ENCODE measurements at places on chromosomes 4 and X. TPM values are rescaled to one million over a fixed set of nuclear protein-coding genes. Genes with fewer than 3 reads are reported as not detected.

Gene DDIT4L
- 0.98 TPM for total RNA-seq

Gene AKAP17A
- total RNA-seq = 46.3 TPM

Gene PLXNB3
- total RNA-seq = 3.3 TPM

Gene RLIM
- 30.0 TPM for total RNA-seq

Gene RBM3
- 170 TPM for total RNA-seq

Gene DMD
- 24.7 TPM for total RNA-seq

Gene SUPT20HL2
- total RNA-seq = not detected

Gene SHROOM2
- total RNA-seq = 9.6 TPM

DNA sequence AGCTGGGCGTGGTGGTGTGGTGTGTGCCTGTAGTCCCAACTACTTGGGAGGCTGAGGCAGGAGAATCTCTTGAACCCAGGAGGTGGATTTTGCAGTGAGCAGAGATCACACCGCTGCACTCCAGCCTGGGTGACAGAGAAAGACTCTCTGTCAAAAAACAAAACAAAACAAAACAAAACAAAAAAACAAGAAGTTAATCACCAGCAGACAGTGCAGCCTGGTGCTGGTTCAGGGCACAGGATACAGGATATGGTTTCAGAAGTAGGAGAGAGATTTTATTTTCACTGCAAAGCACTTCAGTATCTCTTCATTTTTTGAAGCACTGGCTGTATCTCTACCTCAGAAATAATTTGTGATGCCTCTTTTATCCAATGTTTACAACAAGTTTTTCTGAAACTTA is 1222.9 kb upstream of the PRKX start:
- H3K27ac ChIP-seq = no peak overlapping the region
- H3K4me3 ChIP-seq = no peak overlapping the region
- H3K36me3 ChIP-seq = no peaks in the 10 kb centered on the region
- no peaks in the 10 kb centered on the region for H3K4me1 ChIP-seq
- no peak for DNase-seq

GRCh38 chr4:7417639-7418038 is 17.1 kb downstream of the PSAPL1 start:
- DNase-seq = peak; percentile 29
- no peaks in the 10 kb centered on the region for H3K27me3 ChIP-seq
- H3K4me3 ChIP-seq = no peak overlapping the region
- no peaks in the 10 kb centered on the region for H3K36me3 ChIP-seq

DNA sequence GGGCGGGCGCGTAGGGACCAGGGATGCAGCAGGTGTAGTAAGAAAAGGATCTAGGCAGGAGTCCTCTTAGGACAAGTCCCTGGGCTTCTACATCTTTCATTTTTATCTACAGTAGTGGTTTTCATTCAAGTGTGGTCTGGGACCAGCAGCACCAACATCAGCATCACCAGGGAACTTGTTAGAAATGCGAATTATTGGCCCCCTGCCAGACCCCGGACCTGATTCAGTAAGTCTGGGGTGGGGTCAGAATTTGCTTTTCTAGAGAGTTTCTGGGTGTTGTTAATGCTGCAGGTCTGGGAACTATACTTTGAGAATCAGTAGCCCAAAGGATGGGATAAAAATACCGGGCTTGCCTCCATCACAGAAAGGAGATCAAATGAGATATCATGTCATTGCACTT is 1.3 kb upstream of the PCYT1B start:
- no peaks in the 10 kb centered on the region for H3K27me3 ChIP-seq
- DNase-seq = no peak
- no peak overlapping the region for H3K4me3 ChIP-seq
- H3K27ac ChIP-seq = no peak overlapping the region

DNA sequence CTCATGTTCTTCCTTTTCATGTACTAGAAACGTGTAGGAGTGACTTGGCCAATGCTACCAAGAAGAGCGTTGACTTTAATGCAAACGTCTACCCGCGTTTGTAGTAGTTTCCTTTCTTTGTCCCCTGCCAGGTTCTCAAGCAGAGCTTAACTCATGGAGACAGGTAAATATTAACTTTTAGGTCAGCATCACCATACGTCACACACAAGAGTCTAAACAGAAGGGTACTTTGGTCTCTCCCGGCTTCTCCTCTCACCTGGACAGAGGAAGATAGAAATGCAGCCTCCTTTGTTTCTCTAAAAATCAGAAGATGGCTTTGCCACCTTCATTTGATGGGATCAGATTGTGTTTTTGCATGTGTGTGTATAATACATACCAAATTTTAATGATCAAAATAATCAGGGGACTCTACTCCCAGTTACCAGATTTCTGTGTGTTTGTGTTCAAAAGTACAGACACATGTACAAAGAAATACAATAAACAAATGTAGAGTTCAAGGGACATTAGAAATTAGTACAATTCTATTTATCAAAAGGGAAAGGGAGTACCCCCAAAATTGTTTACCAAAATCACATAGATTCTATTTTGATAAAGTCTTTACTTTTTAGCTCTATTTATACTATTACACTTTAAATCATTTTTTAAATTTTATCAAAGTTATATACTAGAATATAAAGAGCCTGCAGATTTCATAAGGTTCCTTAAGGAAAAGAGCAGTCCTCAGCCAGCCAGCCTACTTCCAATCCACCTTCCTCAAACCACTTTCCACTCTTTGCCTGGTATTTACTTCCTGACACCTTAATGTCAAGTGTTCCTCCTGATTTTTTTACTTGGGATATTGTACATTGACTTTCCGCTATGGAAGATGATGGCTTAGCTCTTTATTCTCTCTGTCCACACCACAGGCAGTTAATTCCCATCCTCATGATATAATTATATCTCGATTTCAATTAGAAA is 195.5 kb downstream of the RELL1 start:
- no peak for DNase-seq
- H3K4me3 ChIP-seq = no peak overlapping the region
- H3K27me3 ChIP-seq = no peaks in the 10 kb centered on the region
- H3K27ac ChIP-seq = no peak overlapping the region

DNA sequence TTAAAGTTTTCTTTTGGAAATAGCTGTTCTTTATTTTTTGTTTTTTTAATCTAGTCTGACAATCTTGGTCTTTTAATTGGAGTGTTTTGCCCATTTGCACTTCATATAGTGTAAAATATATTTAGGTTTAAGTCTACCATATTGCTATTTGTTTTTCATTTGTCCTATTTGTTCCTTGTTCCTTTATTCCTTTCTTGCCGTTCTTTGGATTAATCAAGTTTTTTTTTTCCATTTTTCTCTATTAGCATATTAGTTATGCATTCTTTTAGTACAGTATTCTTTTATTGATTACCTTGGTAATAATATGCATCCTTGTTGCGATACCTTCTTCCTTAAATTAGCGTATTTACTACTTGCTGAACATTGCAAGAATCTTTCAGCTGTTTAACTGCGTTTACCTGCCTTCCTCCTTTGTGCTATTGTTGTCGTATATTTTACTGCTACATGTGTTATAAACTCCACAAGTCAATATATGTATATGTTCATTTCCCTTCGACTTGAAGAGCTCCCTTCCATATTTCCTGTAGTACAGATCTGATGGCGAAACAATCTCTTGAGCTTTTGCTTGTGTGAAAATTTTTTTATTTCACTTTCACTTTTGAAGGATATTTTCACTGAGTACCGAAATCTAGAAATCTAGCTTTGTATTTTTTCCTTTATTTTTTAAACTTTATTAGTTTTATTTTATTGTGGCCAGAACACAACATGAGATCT is 23.9 kb upstream of the RNF212 start:
- no peaks in the 10 kb centered on the region for H3K36me3 ChIP-seq
- H3K27ac ChIP-seq = peak overlapping the region; percentile 15
- H3K4me3 ChIP-seq = peak overlapping the region; percentile 35

GRCh38 chr4:10703766-10704429 is 19.3 kb upstream of the CLNK start:
- no peaks in the 10 kb centered on the region for H3K36me3 ChIP-seq
- no peaks in the 10 kb centered on the region for H3K27me3 ChIP-seq
- no peak overlapping the region for H3K27ac ChIP-seq
- no peaks in the 10 kb centered on the region for H3K4me1 ChIP-seq

GRCh38 chr4:79385641-79386040 is 22.4 kb downstream of the GK2 start:
- no peaks in the 10 kb centered on the region for H3K4me1 ChIP-seq
- H3K4me3 ChIP-seq = no peak overlapping the region
- H3K36me3 ChIP-seq = no peaks in the 10 kb centered on the region

DNA sequence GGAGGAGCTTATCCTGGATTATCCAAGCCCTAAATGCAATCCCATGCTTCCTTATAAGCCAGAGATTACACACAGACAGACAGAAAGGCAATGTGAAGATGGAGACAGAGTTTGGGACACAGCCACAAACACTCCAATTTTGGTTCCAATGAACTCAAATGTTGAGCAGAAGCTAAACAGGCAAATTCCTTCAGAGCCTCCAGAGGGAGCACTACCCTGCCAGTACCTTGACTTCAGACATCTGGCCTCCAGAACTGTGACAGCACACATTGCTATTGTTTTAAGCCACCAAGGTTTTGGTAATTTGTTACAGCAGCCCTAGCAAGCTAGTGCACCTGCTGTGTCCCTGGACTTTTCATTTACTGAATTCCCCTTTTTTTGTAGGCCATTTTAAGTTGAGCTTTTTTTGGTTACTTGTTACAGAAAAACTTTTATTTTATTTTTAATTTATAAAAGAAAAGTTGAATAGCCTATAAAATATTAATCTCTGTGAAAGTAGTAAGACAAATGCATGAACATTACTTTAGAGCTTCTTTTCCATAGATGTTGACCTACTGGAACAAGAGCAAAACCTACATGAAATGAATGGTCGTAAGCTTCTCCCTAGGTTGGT is 33.4 kb upstream of the SRD5A3 start:
- H3K4me3 ChIP-seq = no peak overlapping the region
- H3K4me1 ChIP-seq = no peaks in the 10 kb centered on the region
- H3K36me3 ChIP-seq = no peaks in the 10 kb centered on the region
- DNase-seq = no peak
- H3K27me3 ChIP-seq = no peaks in the 10 kb centered on the region
- no peak overlapping the region for H3K27ac ChIP-seq

DNA sequence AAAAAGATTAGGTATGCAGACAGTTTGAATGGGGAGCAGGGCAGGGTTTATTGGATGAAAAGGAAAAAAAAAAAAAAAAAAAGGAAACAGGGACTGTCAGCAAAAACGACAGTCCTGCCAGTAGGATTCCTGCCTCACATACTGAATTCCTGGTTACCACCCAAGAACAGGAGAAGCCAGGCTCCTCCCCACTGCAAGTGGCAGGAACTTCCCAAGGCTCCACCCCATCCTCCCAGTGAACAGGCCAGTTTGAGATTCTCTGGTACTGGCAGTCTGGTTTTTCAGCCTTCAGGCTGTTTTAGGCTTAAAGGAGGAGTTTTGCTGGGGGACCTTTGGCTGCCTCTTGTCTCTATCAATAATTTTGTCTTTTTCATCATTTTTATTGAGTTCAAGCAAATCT is 360.0 kb upstream of the CXorf51A start:
- no peaks in the 10 kb centered on the region for H3K36me3 ChIP-seq
- DNase-seq = no peak
- no peaks in the 10 kb centered on the region for H3K27me3 ChIP-seq
- no peaks in the 10 kb centered on the region for H3K4me1 ChIP-seq
- no peak overlapping the region for H3K4me3 ChIP-seq
